ENCODE measurements at places on chromosomes 11 and 22. TPM values are rescaled to one million over a fixed set of nuclear protein-coding genes. Genes with fewer than 3 reads are reported as not detected.

DNA sequence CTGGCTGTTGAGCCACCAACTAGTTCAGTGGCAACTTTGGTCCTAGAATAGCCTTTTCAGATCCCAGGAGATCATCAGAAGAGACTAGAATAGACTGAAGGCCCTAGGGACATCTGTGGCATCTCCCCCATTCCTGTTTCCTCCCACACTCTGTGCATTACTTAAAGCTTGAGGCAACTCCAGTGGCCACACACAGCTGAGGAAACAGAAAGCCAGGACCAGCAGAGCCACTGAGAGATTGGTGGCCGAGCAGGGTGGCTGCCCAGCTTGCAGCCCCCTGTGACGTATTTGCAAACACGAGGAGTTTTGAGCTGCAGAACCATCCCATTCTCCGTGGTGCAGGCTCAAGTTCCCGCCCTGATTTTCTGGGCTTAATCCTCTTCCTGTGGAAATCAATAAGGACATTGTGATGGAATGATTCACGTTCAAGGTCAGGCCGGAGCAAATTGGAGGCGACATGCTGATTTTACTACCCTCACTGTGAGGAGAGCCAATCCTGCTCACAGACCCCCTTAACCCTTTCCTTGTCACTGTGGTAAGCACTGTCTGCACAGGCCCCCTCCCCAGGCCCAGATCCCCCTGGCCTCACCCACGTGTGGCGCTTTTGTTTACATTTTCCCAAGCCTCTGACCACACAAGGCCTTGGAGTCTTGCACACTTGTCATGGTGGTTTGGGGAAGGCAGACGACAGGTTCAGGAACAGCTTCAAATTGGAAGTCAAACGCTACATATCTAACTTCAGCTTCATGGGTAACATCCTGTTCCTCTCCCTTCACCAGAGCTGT, 69.1 kb upstream of the MYOD1 start:
- DNase-seq = no peak

DNA sequence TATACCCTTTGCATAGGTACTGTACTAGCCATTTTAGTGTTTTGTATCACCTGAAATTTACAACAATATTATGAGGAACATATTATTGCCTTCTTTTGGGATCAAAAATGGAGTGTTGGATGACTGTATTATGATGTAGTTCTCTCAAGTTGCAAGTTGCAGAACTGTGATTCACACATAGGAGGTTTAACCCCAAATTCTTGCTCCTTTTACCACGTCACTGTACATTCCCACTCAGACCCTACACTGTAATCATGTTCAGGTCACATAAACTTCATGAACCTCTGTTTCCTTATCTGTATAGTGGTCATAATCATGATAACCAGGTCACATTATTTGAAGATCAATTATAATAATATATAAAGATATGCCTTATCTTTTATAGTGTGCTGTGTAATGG, 925.1 kb upstream of the TENM4 start:
- no peak for DNase-seq

- DNase-seq = no peak
These were observed 25.6 kb downstream of the SMARCB1 start for GRCh38 chr22:23812378-23812777.

- peak; percentile 28 for DNase-seq
These were observed 230.4 kb upstream of the MTNR1B start for GRCh38 chr11:92739041-92739440.

GRCh38 chr22:19986410-19987341, 29.9 kb downstream of the ARVCF start:
- DNase-seq = peak; percentile 61

- peak; percentile 12 for DNase-seq
These were observed at the start of gene DEUP1 for GRCh38 chr11:93330446-93330984. Gene DEUP1, plus strand, starts transcription at chr11:93330742. Its CDS starts 1,518 bp downstream, at chr11:93332260.

The ANKK1 gene
- not detected for total RNA-seq

Data from fibroblast of villous mesenchyme (primary cell).